Body of pancreas (tissue), 4 donors: ENCODE measurements at places on chromosomes 13 and 19. TPM values are rescaled to one million over a fixed set of nuclear protein-coding genes. Genes with fewer than 3 reads are reported as not detected.

Gene ZNF222
- not detected for total RNA-seq

- DNase-seq: no peak
These were observed 21.2 kb upstream of the DOCK9 start for GRCh38 chr13:98998831-98999638.

DNA sequence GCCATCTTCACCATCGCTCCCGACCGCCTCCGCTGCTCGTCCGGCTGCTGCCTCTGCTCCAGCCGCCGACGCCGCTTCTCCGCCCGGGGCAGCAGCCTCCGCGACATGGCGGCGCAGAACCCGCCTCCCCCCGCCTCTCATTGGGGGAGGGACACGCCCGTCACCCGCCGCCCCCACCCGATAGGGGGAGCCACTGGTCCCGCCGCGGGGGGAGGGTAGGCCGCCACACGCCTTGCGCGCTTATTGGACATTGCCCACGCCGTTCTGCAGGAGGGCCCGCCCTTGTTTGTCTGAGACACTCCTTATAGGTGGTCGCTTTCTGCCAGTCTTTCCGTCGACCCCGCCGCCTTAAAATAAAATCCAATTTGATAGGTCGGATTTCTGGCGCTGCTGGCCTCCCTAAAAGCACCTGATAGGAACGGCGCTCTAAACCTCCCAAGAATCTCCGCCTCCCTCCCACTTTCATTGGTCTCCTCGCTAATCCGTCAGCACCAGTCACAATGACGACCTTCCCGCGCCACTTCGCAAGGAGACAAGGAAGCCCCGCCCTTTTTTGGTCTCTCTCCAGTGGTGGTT is at the start of gene HNRNPL:
HNRNPL (minus strand) TSS at position 127 of the 576 bp plus-strand sequence; CDS start at position 107, 20 bp downstream.
- DNase-seq: no peak

- DNase-seq: no peak
These were observed 63.5 kb downstream of the C13orf42 start for GRCh38 chr13:51047434-51048165.

- DNase-seq: no peak
These were observed 94.1 kb downstream of the HSPH1 start for GRCh38 chr13:31067416-31068118.

DNA sequence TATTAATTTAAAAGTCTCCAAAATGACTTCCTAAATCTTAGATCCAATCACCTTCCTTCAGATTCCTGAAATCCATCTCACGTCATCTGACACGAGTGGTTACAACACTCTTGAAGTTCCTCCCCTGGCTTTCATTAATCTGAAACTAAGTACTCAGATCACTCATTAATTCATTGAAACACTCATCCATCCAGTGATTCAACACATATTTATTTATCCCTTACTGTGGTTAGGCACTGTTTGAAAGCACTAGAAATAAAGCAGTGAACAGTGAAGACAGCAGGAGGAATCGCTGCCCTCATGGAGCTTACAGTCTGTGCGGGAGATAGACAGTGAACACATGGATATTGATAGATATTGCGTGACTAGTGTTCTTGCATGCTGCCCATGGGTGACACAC is 472.4 kb downstream of the DCT start:
- DNase-seq: no peak

GRCh38 chr19:31531326-31531725 is 182.1 kb upstream of the TSHZ3 start:
- no peak for DNase-seq

DNA sequence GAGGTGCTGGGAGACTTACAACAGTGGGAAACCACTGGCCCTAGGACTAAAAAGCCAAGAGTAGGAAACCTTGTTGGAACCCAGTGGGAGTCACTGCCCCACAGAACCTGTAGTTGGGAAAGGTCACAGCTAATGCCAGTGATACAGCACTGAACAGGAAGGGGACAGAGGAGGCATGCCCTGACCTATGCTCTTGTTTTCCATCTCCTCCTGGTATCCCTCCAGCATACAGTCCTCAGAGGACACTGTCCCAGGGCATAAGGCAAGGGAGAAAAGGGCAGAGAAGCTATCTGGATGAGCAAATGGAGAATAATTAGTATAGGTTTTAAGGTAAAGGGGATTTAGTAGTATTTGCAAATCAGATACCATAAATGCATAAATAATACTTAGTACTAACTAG is 11.2 kb upstream of the TBC1D4 start:
- DNase-seq: no peak

DNA sequence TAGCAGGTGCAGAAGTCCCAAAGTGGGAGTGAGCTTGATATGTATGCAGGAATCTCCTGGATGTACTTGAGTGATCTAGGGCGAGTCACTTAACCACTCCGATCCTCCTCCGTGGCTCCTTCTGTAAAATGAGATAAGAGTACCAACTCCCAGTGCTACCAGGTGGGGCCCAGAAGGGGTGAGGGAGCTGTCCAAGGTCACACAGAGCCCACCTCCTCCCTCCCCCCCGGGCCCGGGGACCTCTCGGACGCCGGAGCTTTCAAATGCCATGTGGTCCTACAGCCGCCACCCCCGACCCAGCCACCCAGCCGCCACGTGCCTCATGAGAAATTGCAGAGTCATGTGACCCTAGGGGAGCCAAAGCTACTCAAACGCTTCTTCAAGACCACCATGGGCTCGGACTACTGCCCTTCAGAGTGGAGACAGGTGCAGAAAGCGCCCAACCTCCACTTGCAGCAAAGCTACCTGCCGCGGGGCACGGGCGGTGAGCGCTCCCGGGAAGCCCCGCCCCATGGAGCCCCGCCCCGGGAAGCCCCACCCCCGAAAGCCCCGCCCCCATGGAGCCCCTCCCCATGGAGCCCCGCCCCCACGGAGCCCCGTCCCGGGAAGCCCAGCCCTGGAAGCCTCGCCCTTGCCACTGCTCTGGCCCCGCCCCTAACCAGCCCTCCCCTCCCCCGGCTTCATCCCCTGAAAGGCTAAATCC is 10.1 kb upstream of the ZNF358 start:
- no peak for DNase-seq

- DNase-seq: no peak
These were observed 566 bp downstream of the MPV17L2 start for GRCh38 chr19:18193388-18194180.

DNA sequence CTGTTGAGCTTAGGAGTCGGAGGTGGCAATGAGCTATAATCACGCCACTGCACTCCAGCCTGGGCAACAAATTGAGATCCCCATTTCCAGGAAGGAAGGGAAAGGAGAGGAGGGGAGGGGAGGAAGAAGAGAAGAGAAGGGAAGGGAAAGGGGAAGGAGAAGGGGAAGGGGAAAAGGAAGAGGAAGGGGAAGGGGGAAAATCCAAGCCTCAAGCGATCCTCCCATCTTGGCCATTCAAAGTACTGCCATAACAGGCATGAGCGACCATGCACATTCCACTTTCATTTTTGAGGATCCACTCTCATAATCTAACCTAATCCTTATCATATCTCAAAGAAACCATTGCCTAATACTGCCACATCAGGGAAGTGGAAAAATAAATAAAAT is 14.9 kb downstream of the ZNF443 start:
- DNase-seq: no peak
